Ecto neural progenitor cell (in vitro differentiated cells): ENCODE measurements at places on chromosomes 5 and 9.

GRCh38 chr5:154356020-154356655, 89.7 kb upstream of the SAP30L start:
- DNase-seq: no peak

DNA sequence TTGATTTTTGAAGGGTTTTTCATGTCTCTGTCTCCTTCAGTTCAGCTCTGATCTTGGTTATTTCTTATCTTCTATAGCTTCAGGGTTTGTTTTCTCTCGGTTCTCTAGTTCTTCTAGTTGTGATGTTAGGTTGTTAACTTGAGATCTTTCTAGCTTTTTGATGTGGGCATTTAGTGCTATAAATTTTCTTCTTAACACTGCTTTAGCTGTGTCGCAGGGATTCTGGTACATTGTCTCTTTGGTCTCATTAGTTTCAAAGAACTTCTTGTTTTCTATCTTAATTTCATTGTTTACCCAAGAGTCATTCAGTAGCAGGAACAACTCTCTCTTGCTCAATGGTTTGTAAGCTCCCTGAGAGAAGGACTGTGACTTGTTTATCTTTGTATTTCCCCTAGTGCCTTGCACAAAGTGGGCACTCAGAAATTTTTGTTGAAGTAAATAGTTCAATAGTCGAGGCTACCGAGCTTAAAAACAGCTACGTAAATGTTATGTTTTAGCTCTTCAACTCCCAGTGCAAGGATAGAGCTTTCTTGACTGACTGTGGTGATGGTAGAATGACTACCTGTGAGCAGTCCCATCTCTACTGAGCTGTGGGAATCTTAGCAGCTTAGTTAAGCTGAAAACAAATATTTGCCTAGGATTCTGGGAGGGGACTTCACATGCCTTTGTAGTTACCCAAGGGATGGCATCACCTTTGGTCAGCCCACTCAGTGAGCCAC, 225.8 kb upstream of the ELL2 start:
- no peak for DNase-seq

- no peak for DNase-seq
Observed at GRCh38 chr9:97315550-97315949, 8.1 kb downstream of the CCDC180 start.

GRCh38 chr9:136970361-136970760, 6.9 kb upstream of the PTGDS start:
- DNase-seq: no peak

- no peak for DNase-seq
Observed at GRCh38 chr5:40041452-40041851, 616.7 kb upstream of the DAB2 start.

- no peak for DNase-seq
Observed at GRCh38 chr9:136686794-136687711, at the start of gene AGPAT2. AGPAT2 (minus strand) TSS chr9:136687457; CDS start chr9:136687357, 100 bp downstream.

DNA sequence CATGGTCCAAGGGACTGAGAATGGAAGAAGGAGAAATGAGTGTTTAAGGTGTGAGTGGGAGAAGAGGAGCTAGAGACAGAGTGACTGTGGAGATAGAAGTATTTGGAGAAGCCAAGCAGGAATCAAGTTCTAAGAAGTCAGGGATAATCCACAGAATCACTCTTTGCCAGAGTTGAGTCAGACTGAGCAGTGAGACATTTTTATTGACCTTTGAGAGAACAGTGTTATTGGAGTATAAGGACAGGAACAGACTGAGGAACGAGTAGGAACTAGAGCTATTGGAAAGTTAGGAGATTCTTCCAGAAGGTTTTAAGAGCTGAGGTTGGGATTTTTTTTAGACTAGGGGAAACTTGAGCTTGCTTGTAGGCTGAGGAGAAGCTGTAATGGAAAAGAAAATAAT, 37.2 kb downstream of the RCL1 start:
- no peak for DNase-seq

DNA sequence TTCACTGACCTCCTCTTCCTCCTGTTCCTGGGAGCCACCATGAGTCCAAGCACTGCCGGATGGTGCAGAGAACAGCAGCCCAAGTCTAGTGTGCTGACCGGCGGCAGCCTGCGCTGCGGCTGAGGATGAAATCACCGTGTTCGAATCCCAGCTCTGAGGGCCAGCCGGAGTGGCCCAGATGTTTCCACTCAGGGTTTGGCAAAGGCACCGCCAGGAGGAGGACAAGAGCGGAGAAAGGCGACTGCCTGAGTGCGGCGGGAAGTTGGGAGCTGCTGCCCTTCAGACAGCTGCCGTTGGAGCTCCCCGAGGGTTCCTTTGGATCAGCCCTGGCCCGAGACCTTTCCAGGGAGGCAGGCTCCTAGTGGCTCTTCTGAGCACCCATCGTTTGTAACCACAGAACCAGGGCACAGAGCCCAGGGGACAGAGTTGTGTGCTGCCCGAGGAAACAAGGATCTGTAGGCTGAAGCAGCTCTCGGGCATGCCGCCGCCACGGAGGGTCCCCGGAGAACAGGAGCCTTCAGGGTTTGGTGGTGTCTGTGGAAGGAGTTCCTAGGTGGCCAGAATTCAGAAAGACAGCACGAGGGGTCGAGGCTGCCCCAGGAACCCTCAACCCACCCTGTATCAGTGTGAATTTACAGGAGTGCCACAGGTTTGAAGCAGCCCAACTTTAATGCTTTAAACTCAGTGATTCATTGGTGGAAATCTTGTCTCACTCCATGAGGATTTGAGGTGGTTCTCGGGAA, 115.6 kb upstream of the COL5A1 start:
- peak; percentile 37 for DNase-seq

GRCh38 chr9:136075881-136076678, 19.0 kb downstream of the NACC2 start:
- DNase-seq: no peak

DNA sequence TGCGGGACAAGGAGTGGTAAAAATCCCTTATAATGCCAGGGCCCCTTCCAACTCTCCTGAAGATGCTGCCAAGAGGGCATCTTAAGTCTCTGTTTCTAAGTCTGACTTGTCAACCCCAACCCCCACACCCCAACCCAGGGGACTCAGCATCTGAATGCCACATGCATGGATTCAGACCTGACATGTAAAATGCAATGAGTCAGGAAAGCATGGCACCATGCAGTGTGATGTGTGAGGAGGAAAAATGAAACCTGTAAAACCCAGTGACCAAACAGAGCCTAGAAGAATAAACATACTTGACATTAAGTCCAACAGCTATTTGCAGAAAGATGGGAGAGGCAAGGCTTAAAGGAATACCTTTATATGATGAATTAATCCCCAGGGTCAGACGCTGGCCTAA, 112.4 kb downstream of the ASTN2 start:
- no peak for DNase-seq

DNA sequence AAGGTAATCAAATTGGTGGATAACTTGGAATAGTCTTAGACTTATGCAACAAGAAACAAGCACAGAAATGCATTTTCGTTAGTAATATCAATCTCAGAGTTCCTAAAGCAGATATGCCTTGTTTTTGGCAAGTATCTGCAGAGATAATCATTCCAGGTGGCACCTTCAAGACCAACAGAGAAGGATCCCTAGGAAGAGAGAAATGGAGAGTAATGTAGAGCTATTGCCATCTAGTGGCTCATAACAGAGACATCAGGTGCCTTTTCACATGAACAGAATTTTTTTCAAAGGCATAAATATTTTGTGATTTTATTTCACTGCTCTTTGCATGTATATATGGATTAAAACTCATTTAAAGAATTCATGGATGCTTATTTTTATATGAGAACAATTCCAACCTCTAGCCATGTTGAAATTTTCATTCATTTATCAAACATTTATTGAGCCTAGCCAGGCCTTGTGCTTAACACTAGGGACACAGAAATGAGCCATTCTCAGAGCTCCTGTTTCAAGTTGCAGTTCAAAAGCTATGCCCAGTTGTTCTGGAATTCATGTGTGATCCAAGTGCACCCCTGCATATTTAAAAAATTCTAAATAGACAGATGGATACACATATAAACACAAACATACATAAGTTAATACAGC, 117.5 kb upstream of the OR13F1 start:
- no peak for DNase-seq

DNA sequence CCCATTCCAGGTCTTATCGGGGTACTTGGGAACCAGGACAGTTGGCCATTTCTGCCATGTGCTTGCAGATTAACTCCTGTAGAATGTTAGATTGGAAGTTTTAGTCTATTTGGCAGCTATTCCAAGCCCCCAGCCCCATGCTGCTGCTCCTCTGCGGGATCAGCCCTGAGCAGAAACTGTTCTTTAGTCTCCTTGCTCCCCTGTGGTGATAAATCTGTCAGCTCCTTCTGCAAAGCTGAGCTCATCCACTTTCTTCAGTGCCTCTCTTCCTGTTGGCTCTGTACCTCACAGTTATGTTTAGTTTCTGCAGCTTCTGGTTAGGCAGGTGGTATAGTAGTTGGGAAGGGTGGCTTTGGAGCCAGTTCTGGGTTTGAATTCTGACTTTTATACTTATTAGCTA, 170.4 kb downstream of the GRIA1 start:
- DNase-seq: peak; percentile 54

- DNase-seq: no peak
Observed at GRCh38 chr5:84425365-84425881, 40.7 kb upstream of the EDIL3 start.

- DNase-seq: no peak
Observed at GRCh38 chr5:39469176-39469575, 44.4 kb upstream of the DAB2 start.

DNA sequence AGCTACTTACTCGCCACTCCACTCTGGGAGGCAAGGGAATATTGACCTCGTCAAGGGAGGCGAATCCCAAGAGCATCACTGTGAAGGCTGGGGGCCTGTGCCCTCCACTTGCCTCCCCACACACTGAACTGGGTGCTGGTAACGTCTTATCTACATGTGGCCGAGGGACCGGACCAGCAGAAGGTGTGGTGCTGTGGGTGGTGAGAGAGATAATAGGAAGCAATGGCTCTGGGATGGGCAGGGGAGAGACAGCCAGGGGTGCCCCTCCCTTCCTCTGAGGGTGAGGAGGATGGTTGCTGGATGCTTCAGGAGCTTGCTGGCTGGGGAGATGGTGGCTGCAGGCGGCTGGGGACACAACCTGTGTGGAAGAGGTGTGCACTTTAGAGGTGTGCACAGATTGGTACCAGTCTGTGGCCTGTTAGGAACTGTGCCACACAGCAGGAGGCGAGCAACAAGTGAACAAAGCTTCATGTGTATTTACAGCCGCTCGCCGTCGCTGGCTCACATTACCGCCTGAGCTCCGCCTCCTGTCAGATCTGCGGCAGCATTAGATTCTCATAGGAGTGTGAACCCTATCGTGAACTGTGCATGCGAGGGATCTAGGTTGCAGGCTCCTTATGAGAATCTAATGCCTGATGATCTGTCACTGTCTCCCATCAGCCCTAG, 100.3 kb downstream of the ENTREP1 start:
- DNase-seq: no peak

- DNase-seq: no peak
Observed at GRCh38 chr9:130117816-130118632, 54.2 kb upstream of the NCS1 start.
